Stimulated activated CD4-positive, alpha-beta T cell treated with anti-CD3 and anti-CD28 coated beads, Interleukin-4, amount 100 ng/mL, for 1 hour (primary cell): ENCODE measurements at places on chromosomes 4 and X.

DNA sequence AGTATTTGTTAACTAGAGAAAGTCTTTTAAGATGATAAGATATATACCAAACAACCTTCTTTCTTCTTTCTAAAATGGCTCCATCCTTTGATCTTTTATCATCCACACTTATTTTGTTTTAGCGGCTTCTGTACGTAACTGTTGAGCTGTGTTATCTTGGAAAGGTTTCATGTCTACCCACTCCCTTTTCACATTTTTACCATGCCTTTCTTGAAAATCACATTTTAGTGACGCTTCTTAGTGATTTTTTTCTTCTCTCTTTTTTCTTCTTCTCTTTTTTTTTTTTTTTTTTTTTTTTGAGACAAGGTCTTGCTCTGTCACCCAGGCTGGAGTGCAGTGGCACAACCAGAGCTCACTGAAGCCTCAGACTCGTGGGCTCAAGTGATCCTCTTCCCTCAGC lies 135.1 kb downstream of the CHIC2 start:
- DNase-seq, result no peak

GRCh38 chr4:119517361-119518229 lies 111.0 kb downstream of the PDE5A start:
- no peak for DNase-seq

DNA sequence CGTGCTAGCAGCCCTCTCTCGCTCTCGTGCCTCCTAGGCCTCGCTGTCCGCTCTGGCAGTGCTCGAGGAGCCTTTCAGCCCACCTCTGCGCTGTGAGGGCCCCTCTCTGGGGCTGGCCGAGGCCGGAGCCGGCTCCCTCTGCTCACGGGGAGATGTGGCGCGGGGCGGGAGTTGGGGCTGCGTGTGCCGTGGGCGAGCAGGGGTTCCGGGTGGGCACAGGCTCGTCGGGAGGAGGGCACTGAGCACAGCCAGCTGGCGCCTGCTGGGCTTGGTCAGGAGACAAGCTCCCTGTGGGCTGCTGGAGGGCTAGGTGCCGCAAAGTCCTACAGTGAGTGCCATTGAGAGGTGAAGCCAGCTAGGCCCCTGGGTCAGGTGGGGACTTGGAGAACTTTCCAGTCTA lies 994.5 kb downstream of the C4orf33 start:
- DNase-seq, result no peak

DNA sequence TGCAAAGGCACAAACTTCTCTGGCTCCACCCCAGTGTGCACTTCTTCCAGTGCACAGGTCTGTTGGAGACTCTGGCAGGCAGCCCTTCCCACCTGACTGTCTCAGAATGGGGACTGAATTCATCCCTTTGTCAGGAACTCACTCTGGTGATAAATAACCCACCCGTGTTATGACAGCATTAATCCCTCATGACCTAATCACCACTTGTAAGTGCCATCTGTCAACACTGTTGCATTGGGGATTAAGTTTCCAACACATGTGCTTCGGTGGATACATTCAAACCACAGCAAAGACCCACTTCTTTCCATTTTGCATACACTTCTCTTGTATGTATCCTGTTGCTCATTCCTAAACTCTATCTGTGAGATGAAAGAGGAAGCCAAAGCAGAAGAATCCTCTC lies 1002.9 kb upstream of the IGFBP7 start:
- DNase-seq, result no peak

DNA sequence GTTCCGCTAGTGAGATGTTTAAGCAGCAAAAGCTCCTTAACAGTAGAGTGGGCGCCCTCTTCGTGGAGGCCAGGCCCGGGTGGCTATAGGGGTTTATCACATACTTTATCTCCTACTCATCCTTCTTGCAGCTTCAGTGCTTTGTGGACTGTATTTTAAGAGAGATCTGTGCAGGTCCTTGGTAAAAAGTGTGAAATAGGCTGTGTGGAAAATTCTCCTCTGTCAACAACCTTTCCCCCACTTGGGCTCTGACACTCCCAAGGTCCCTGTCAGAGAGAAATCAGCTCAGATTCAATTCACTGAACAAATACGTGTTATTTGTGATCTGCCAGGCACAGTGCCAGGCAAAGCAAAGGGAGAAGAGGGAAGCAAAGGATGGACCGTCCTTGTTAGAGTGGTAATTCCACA lies 214.3 kb upstream of the PPARGC1A start:
- DNase-seq, result no peak

GRCh38 chr4:110704748-110705439 lies 82.0 kb upstream of the PITX2 start:
- DNase-seq, result no peak

DNA sequence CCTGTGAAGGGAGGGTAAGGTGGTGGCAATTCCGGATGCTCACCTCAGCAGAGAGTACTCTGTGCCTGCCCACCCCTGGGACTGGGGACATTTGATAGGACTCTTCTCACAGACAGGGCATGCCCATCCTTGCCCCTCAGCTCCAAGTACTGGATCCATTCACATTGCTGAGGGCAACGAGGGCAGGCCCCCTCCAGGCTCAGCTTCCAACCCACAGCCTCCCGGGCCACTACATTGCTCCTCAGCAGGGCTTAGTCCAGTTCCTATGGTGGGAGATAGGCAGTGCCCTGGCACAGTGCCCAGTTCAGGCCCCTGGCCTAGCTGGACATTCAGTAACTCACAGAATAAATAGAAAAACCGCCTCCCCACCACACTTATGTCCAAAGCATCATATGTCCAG lies 15.1 kb upstream of the VSIG4 start:
- no peak for DNase-seq

GRCh38 chr4:124468360-124468759 lies 244.2 kb downstream of the ANKRD50 start:
- DNase-seq, result no peak

DNA sequence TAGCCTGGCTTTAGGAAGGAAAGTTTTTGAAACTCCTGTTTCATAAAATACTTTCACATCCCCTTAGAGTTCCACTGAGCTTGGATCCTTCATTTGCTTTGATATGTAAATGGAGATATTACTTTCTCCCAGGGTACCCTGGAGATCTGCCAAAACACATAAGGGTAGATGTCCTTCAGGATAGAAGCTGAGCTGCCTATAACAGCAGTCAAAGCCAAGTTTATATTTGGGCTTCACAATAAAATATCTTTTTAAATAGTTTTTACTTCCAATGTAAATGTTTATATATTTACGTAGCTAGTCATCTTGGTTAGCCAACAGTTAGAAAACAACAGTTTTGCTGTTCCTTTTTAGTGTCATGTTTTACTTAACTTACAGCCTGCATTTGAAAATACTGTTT lies 742.3 kb upstream of the POU3F4 start:
- no peak for DNase-seq

DNA sequence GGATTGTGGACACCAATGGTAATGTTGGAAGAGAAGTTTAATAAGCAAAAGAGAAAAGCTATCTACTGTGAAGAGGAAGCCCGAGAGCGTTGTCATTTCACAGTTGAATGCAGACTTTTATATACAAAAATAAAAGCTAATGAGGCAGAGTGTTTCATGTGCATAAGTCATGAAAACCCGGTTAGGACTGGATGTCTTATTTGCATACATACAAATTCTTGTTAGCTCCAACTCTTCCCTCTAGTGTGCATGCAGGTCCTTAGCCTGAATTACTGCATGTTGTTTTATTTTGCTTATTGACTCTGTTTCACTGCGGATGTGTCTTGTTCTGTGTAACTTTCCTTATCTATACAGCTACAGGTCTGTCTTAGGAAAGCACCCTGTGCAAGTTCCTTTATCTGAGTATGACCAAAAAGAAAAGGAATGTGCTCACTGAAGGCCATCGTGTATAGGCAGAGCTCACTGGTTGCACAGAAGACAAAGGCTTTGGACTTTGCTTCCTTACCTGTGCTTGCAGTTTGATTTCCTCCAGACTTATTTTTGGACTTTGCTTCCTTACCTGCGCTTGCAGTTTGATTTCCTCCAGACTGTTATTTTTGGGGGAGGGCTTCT lies 25.1 kb upstream of the UGT2B11 start:
- DNase-seq, result no peak

DNA sequence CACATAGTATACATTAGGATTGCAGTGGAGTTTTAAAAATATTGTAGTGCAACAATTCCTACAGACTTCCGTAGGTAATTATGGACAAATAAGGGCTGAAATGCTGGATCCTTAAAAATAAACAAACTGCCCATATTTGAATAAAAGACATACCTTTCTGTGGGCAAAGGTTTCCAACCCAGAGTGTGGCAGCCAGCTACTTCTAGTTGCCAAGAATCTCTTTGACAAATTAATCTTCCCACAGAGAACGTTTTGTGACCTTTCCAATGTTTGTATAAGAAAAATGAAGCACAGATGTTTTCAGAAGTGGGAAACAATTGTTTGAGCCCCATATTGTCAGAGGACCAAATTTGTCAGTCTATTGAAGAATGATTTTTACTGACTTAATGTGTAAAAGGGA lies 21.1 kb downstream of the GRPR start:
- DNase-seq, result no peak

DNA sequence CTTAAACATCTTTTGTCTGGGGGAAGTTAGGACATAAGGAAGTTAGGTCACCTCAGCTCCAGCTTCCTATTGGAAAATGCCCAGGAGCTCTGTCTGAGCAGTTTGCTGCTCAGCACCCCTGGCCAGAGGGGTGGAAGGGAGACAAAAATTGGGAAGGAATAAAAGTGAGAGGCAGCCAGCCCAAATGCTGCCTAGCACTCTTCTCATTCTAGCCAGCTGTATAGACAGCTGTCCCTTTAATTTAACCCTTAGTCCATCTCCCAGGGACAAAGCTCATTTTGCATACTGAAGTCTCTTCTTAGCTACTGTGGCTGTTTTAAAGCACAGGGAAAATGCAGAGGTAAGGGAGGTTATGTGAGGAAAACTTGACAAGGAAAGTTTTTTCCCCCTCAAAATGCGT lies 89.5 kb upstream of the CITED1 start:
- no peak for DNase-seq

- DNase-seq, result no peak
Observed at GRCh38 chrX:94114362-94114761, 440.4 kb downstream of the FAM133A start.

GRCh38 chrX:135009838-135010237 lies 12.5 kb downstream of the RTL8B start:
- no peak for DNase-seq

DNA sequence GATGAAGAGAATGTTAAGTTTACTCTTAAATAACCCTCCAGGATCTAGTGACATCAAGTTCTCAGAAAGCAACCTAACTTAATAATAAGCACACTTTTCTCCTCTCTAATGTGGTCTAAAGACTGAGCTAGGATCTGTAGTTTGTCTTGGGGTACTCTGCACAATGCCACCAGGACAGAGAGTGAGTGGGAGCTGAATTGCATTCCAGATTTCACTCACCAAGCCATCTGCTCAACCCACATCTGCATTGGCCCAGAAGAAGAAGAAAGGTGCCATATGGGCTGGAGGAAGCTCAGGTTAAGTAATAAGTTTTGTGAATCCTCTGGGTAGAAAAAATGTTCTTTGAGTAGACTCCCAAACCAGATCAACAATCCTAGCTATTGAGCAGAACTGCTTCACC lies 384.6 kb downstream of the PPP3CA start:
- DNase-seq, result no peak

GRCh38 chr4:54063229-54063628 lies 1.2 kb downstream of the CHIC2 start:
- peak; percentile 4 for DNase-seq

DNA sequence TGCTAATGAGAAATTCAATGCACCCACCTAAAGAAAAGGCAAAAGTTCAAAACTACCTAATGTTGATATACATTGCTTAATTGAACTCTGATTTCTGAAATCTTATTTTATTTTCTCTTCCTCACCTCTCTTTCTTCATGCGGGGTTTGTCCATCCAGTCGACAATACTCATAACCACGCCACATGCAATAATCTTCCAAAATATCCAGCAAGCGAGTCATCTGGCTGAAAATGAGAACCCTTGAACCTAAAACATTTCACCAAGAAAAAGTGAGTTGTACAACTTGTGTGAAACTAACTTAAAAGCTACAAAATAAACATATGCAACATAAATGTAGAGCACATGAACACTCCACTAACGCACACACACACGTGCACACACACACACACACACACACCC lies 26.7 kb downstream of the SMARCA1 start:
- no peak for DNase-seq

DNA sequence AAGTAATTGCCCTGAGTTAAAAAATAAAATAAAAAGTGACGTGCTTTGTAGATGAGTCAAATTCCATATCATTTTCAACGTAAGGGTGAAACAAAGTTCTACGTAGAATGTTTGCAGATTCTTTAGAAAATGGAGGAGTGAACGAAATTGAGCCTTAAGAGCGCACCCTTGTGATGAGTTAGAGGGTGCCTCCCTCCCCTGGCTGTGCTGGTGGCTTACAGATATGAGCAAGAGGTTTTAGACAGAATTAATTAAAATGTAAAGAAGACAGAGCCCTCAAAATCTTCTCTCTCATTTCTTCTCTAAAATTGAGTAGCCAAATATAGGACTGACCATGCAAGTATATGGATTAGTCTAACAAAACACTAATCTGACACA lies 30.2 kb upstream of the LGI2 start:
- DNase-seq, result no peak

DNA sequence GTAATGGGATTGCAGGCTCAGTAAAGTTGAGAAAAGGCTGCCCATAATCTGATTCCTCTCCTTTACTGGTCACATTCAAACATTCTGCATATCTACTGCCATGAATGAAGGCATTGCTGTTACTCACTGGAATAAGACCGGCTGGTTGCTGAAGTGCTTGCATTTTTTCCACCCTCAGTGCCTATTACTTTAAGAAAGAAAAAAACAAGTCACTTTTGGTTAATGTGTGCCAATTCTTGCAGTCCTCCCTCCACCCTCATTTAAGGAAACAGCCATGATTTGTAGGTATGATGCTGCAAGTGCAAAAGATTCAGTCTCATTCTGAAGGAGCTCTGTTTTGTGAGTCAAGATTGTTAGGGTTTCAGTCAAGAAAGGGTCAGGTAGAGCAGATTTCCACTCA lies 94.9 kb downstream of the EMCN start:
- DNase-seq, result no peak

GRCh38 chr4:61246034-61246433 lies 45.9 kb downstream of the ADGRL3 start:
- DNase-seq, result no peak

DNA sequence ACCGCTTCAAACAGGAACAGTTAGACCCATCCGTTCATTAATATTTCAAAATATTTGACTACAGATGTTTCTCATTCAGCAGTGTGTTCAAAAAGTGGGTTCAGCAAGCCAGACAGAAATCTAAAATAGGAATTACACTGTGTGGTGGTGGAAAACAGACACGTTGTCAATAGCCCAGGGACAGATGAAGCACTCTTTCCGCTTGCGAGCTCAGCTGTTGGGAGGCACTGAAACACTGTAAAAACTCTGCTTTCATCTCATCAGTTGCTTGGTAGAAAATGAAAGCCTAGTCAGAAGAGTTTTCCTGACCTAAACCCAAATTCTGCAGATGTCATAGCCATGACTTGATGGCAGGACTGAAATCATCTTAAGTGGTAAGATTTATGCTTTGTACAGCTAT lies 38.5 kb downstream of the LRP2BP start:
- DNase-seq, result no peak

GRCh38 chr4:72558655-72559054 lies 10.4 kb downstream of the ADAMTS3 start:
- DNase-seq, result no peak

GRCh38 chr4:110289601-110290100 lies 91.2 kb upstream of the ELOVL6 start:
- no peak for DNase-seq
